Stimulated activated CD4-positive, alpha-beta T cell treated with anti-CD3 and anti-CD28 coated beads, Interleukin-15, amount 100 ng/mL, for 1 hour (primary cell): ENCODE measurements at places on chromosomes 5 and 9.

- no peak for DNase-seq
Measured at GRCh38 chr5:14497311-14497710, 84.3 kb upstream of the OTULINL start.

DNA sequence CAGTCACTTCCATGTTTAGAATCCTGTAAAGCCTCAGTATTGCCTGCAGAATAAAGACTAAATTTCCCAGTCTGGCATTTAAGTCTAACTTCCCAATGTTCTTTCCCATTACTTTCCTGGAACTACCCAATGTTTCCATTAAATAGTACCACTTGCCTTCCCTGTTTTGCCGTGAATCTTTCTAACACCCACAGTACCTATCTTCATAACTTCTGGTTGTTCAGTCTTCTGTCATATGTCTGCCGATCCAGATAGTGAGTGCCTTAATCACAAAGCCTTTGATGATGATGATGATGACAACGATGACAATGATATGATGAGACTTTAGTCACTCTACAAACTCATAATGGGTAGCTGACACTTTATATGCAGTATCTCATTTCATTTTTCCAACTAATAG, 6.6 kb upstream of the HEMGN start:
- no peak for DNase-seq

- no peak for DNase-seq
Measured at GRCh38 chr9:12698986-12699385, 5.8 kb downstream of the TYRP1 start.

- DNase-seq, result no peak
Measured at GRCh38 chr5:9905661-9906060, 275.5 kb upstream of the TAS2R1 start.

DNA sequence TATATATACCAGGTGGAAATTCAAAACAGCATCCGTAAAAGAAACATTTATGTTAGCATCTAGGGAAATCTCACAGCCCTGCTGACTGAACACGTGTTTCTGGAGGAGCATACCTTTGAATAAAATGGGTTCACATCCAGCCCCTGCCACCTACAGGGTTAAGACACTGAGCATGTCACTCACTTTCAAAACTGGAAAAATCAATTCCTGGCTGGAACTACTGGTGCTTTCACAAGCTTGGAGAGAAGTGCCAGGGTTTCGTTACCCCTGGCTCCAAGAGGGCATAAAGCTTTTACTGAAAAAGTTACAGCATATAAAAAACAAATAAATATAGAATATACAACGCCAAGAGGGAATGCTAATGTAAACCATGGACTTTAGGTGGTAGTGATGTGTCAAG, 48.0 kb downstream of the SERINC5 start:
- no peak for DNase-seq

DNA sequence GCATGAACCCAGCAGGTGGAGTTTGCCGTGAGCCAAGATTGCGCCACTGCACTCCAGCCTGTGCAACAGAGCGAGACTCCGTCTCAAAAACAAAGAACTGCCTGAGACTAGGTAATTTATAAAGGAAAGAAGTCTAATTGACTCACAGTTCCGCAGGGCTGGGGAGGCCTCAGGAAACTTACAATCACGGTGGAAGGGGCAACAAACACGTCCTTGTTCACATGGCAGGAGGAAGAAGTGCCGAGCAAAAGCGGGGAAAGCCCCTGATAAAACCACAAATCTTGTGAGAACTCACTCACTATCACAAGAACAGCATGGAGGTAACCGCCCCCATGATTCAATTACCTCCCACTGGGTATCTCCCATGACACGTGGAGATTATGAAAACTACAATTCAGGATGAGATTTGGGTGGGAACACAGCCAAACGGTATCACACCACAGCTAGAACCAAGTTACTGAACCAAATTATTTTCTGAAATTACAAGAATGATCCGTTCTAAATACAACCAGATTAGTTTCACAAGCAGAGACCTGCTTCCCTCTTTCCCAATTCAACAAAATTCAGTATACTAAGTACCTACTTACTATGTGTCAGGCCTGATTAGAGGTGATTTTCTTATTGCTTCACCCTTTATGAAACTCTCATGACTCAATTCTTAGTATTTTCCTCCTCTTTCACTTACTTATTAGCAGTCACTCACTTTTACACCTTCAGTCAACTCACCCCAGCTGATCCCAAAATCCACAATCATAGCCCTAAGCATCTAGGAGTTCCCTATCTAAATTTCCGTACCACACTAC, 8.4 kb downstream of the UBTD2 start:
- peak; percentile 43 for DNase-seq

DNA sequence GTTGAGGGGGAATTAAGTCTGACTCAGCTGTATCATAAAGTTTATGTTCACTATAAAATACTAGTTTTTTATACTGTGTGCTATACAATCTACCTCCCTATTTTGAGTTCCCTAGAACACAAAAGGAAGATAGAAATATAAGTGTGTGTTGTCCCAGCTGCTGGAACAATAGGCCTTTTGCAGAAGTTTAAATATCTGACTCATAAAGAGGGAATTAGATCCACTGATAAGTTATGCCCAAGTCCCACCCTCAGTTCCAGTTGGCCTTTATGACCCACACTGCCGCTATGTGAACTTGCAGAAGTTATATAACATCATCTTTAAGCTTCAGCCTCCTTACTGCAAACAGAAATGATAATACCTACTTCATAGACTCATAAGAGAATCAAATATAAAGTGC, 88.5 kb upstream of the DAB2 start:
- no peak for DNase-seq

DNA sequence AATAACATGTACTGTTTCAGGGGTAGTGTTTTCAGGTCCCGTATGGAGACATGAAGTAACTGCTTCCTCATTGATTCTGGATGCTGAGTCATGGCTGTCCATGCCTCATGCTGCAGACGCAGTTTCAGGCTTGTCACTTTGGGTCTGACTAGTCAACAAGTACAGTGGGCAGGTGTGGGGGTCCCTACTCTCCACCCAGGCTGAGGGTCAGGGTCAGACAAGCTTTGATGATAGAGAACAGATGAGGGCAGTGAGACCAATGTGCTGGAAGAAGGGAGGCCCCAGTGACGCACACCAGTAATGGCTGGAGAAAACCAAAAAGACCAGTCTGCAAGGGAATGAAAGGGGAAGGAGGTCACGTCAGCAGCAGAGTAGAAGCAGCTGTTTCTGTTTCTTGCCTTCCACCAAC, 80.0 kb upstream of the NFIL3 start:
- DNase-seq, result no peak

GRCh38 chr9:109535365-109535764, 37.3 kb upstream of the PTPN3 start:
- no peak for DNase-seq

GRCh38 chr5:18216016-18216415, 581.8 kb downstream of the TAF11L14 start:
- no peak for DNase-seq

DNA sequence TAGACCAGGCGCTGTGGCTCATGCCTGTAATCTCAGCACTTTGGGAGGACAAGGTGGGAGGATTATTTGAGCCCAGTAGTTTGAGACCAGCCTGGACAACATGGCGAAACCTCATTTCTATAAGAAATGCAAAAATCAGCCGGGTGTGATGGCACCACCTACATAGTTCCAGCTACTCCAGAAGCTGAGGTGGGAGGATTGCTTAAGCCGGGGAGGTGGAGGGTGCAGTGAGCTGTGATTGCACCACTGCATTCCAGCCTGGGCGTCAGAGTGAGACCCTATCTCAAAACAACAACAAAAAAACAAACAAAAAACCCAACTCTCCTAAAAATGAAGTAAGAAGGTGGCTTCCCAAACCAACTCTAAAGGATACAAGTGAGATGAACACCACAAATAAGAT, 23.0 kb downstream of the IARS1 start:
- no peak for DNase-seq

- DNase-seq, result no peak
Measured at GRCh38 chr5:37701868-37702267, 138.0 kb downstream of the GDNF start.

DNA sequence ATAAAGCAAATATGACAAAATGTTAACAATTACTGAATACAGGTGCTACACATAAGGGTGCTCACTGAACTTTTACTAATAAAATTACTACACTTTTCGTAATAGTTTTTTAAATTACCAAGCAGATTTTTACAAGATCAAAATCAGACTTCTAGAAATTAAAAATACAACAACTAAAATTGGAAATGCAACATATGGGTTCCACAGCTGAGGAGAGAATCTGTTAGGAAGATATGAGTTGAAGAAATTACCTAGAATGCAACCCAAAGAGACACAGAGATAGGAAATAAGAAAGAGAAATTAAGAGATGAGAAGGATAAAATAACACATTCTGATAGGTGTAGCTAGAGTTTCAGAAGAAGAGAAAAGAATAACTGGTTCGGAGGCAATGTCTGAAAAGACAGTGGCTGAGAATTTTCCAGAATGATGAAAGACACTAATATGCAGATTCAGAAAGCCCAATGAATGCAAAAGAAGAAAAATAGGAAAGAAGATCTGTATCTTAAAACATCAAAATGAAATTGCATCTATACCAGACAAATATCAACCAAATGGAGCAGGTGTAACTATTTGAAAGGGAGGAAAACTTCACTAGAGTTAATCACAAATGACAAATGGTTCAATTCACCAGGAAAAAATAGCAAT, 95.8 kb downstream of the MAPKAP1 start:
- no peak for DNase-seq

DNA sequence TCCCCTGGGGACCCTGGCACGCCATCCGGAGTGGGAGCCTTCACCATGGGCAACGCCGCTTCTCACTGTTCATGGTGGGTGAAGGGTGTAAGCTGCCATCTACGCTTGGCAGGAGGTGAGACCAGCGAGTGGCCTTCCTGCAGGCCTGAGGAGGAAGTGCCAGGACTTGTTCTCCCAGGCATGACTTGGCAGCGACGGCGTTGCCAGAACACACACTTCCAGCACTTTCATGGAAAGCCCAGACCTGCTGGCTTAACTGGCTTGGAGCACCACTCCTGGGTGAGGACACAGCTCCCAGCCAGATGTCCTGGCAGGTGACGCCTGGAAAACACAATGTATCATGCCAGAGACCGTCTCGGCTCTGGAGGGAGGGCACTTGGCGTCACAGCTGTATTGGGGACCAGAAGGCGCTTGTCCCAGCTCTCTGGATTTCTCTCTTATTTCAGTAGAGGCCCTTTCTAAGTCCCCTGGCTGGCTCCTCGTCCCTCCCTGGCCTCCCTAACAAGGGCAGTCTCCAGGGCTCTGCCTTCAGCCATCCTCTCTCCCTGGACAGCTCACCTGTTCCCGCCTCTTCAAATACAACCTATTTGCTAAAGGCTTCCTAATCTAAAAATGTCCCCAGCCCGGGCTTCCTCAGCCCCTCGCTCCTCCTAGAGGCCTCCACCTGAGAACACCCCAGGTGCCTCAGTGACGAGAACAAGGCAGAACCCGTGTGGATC, 188.3 kb downstream of the OLFM1 start:
- DNase-seq, result no peak

GRCh38 chr5:141903261-141903660, 20.4 kb upstream of the DELE1 start:
- DNase-seq, result no peak

GRCh38 chr9:114408645-114409044, 20.9 kb upstream of the AKNA start:
- no peak for DNase-seq
